Skeletal muscle cell (primary cell): ENCODE measurements at places on chromosomes 2 and 18.

DNA sequence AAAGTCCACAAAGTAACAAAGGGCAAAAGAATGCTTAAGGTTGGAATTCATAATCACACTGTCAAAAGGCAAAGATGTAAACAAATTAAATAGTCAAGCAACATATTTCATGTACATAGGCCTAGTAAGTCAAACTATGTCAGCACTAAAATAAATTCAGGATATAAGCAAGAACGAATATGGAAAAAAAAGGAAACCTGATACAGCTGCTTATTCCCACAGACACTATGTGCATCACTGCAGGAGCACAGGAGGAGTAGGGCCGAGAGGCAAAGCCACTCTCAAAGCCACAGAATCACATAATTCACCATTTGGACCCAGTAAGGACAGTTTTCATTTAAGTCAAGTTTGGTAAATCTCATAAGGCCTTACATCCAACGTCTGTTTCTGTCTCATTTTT is 116.6 kb downstream of the SATB2 start:
- no peak for DNase-seq

GRCh38 chr2:162538967-162539366 is 195.0 kb downstream of the GCA start:
- no peak for DNase-seq

- DNase-seq, result no peak
These were observed 13.1 kb upstream of the ACTR3 start for GRCh38 chr2:113876503-113877387.

DNA sequence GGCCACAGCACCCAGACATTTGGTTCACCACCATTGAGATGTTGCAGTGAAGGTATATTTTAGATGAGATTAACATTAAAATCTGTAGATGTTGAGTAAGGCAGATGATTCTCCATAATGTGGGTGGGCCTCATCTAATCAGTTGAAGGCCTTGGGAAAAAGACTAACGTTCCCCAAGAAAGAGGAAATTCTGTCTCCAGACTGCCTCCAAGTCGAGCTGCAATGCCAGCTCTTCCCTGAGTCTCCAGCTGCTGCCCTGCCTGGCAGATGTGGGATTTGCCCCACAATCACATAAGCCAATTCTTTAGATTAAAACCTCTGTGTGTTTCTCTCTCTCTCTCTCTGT is 101.9 kb downstream of the PDCL3 start:
- DNase-seq, result no peak

- no peak for DNase-seq
These were observed 391.5 kb downstream of the IRS1 start for GRCh38 chr2:226408141-226408540.

DNA sequence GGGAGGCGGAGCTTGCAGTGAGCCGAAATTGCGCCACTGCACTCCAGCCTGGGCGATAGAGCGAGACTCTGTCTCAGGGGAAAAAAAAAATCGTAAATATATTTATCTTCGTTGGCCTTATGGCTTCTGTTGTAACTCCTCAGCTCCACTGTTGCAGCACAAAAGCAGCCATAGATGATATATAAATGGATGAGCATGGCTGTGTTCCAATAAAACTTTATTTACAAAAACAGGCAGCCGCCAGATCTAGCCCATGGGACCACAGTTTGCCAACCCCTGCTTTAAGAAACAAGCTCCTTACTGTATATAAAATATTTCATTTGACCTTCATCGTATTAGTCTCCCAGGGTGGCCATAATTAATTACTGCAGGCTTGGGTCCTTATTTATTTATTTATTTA is 20.1 kb downstream of the ST8SIA3 start:
- DNase-seq, result no peak

DNA sequence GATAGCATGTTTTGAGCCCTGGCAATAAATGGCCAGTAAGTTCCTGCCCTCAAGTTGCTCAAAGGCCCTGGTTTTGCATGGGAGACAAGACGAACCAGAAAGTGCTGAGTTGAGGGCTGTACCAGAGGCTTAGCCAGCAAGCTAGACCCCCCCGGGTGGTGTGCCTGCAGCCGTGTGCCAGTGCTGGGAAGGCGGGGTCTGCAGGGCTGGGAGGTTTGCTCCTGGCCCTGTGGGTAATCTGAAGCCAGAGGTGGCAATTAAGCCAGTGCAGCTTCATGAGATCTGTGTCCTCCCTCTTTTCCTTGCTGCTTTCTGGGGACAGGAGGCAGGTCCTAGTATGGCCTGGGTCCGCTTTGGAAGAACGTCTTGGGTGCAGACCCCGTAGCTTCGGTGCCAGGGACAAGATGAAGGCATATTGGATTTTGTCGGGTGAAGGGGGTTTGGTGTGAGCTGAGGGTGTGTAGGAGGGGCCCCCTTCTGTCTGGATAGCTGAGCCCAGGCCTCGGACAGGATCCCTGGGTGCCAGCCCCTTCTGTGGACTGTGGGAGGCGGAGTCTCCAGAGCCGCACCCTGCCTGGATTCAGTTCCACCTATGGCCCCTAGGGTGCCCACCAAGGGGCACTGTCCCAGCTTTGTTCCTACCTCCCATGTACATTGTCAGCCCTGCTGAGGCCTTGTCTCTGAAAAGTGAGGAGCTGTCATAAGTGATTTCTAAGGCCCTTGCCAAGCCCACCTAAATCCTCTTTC is 15.6 kb downstream of the ATOH8 start:
- DNase-seq, result no peak

GRCh38 chr18:48565105-48565504 is 26.3 kb downstream of the CTIF start:
- DNase-seq, result no peak

GRCh38 chr18:65523461-65523860 is 227.4 kb upstream of the CDH7 start:
- no peak for DNase-seq
